ENCODE measurements at places on chromosomes 2 and 18.

- no peak for DNase-seq
These were observed 4.9 kb downstream of the HOXD3 start for GRCh38 chr2:176161825-176162626.

- no peak for DNase-seq
These were observed 879.8 kb downstream of the SOCS6 start for GRCh38 chr18:71168557-71169145.

DNA sequence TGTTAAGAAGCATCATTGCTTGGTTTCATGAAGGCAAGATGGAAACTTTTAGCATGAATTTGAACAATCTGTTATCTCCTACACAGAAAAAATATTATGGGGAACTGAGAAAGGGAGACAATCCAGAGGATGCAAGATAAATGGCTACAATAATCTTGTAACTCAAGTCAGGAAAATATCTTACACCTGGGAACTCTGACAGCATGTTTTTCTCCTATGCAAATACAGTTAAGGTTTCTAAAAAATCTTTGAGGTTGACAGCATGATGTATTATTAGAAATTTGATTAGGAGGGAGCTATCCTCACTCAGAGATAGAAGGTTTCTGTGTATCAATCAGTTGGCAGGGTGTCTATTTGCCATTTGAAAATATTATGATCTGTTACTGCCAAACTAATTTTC is 75.6 kb downstream of the GPD2 start:
- DNase-seq = no peak

- no peak for DNase-seq
These were observed 139.4 kb downstream of the WDSUB1 start for GRCh38 chr2:159146996-159147666.

GRCh38 chr2:27398962-27399361 is 10.4 kb downstream of the PPM1G start:
- no peak for DNase-seq

GRCh38 chr2:120828829-120829632 is 93.4 kb downstream of the GLI2 start:
- DNase-seq = no peak

GRCh38 chr2:55136138-55136541 is 85.9 kb upstream of the RTN4 start:
- no peak for DNase-seq

GRCh38 chr2:96683307-96683706 is 40.7 kb downstream of the FER1L5 start:
- DNase-seq = no peak

- DNase-seq = no peak
These were observed 37.9 kb downstream of the MAP3K19 start for GRCh38 chr2:135009339-135009738.

GRCh38 chr18:73461780-73462059 is 593.9 kb upstream of the NETO1 start:
- no peak for DNase-seq

- no peak for DNase-seq
These were observed 237.7 kb downstream of the IRS1 start for GRCh38 chr2:226561962-226562361.

DNA sequence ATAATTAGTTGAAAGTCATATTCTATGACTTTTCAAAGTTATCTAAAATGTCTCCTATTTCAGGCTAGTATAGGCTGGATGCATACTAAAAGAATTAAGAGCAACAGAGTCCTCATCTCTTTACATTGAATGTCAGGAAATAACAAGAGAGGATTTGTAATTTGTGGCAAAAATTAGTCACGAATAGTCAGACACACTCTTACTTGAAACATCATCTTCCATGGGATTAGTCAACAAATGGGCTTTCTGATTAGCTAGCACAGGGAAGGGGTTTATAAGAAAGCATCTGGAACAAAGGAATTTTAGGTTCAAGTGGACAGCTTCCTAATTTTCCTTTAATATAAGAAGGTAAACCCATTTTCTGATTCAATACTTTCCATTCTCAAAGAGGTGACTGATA is 330.3 kb upstream of the MEX3C start:
- no peak for DNase-seq
